ENCODE measurements at places on chromosomes 3 and 15. TPM values are rescaled to one million over a fixed set of nuclear protein-coding genes. Genes with fewer than 3 reads are reported as not detected.
A peak's percentile ranks its signal among the peaks of the same experiment; 100 is the strongest.

GRCh38 chr3:48155122-48155521 is 33.1 kb downstream of the CDC25A start:
- DNase-seq, result peak; percentile 56

DNA sequence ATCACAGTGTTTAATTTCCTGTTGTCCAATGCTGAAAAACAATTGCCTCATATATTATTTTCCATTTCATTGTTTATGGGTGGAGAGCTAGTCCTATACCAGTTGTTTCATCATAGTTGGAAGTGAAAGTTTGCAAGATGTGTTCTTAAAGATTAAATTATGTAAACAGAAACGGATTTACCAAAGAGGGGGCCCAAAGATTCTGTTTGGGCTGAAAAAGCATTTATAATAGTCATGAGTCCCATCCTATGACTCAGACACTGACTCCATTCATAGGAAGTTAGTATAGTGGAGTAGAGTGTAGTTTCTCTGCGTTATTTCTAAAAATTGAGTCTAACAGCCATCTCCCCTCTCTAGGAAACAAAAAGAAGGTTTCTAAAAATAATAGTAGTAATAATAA is 24.3 kb downstream of the NFKBIZ start:
- DNase-seq, result no peak

DNA sequence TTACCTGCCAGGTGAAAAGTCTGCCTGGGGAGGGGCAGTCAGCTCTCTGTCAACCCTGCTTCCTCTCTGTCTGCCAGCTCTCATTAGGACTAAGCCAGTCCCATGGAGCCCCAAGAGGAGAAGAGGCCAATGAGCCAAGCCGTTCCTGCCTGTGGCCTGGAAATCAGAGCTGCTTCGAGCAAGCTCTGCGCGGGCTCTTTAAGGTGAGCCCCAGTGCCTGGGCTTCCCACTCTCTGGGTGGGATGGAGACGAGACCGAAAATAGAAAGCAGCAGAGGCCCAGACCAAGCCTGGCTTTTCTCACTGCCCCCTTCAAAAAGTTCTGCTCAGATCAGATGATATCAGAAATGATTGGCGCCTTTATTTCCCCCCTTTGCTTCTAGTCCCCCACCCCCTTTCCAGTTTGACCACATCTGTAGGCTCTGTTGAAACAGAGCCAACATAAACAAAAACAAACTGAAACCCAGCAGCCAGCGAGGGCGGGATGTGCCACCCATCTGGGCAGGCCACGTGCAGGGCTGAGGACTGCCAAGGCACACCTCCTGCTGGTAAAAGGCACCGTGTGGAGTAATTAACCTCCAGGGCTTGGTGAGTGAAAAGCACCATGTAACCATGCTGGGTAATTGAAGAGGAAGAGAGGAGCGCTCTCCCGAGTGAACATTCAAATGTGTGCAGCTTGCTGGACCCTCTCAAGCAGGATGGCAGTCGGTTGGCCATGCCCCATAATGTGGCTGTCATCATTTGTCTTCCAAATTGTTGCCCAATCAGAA is 471.0 kb upstream of the PROK2 start:
- peak; percentile 48 for DNase-seq

DNA sequence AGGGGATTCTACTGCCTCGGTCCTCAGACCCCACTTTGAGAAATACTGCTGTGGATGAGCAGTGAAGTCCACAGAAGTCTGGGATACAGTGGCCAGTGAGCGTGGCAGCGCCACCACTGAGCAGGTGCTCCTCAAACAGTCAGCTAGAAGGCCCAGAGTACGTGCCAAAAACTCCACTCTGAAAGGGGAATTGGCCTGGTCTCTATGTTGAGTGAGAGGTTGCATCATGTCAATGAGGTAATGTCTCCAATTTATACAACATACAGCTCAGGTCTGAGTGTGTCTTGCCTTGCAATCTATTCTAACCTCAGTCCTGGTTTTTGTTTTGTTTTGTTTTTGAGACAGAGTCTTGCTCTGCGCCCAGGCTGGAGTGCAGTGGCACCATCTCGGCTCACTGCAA is 53.3 kb upstream of the ETV5 start:
- DNase-seq, result no peak

Gene FOXL2NB
- not detected for total RNA-seq

GRCh38 chr3:39122813-39123212 is 15.3 kb downstream of the TTC21A start:
- no peak for DNase-seq

GRCh38 chr15:100526027-100526481 is 2.7 kb downstream of the CERS3 start:
- DNase-seq, result peak; percentile 42

GRCh38 chr3:138653567-138653966 is 45.0 kb downstream of the FAIM start:
- DNase-seq, result no peak

DNA sequence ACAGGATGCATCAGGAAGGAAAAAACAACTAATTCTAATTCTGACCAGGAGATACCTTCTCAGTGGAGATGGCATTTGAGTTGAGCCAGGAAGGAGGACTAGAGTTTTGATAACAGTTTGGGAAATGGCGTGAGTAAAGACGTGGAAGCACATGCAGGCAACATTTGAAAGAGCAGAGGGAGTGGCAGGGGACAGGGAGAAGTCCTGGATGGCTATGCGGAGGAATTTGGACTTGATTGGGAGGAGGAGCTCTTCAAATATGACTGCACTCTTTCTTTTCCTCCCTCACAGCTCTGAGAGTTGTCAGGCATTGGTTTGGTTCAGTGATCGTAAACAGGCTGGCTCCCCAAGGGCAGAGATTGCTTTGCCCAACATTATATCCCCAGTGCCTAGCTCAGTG is 84.0 kb upstream of the LIMD1 start:
- no peak for DNase-seq

- DNase-seq, result no peak
Measured at GRCh38 chr15:98855815-98856531, 151.6 kb downstream of the PGPEP1L start.

GRCh38 chr3:122609798-122610559 is 32.5 kb downstream of the PARP15 start:
- DNase-seq, result no peak

Gene TERC
- 216 TPM for total RNA-seq

GRCh38 chr15:65331811-65332210 is 27.3 kb downstream of the RNU5B-1 start:
- DNase-seq, result no peak

Measured in hepatocyte (in vitro differentiated cells).